ENCODE measurements at places on chromosomes 2 and 18.
A peak's percentile ranks its signal among the peaks of the same experiment; 100 is the strongest.

- DNase-seq, result no peak
Measured at GRCh38 chr2:158100411-158100810, 1.3 kb upstream of the UPP2 start.

DNA sequence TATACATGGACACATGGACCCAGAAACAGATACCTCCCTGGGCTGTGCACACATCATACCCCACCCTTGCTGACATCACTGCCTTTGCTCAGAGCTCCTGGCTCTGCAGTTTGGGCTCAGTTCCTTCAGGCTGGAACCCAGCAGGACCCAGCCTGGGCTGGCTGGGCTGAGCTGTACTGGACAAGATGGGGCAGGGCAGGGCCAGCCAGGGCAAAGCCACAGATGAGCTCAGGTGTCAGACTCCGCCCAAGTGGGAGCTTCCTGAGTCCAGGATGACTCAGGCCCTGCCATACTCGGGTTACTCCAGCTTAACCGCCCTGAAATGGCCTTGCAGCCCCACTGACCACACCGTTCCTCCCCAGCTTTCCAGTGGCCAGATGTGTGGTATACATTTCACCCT lies 284.9 kb downstream of the OSR1 start:
- DNase-seq, result peak; percentile 42

- no peak for DNase-seq
Measured at GRCh38 chr2:176461098-176461808, 192.0 kb downstream of the MTX2 start.

DNA sequence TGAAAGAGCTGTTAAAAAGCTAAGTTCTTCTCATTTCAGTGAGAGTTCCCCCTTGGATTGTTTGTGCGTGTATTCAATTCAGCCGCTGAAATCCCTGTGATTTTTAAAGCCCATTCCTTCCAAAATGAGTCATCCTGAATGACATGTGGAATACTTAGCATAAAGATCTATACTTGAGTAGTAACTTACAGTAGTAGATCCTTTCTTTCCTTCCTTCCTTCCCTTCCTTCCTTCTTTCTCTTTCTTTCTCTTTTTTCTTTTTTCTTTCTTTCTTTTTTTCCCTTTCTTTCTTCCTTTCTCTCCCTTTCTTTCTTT lies 18.2 kb upstream of the SOX11 start:
- DNase-seq, result no peak

DNA sequence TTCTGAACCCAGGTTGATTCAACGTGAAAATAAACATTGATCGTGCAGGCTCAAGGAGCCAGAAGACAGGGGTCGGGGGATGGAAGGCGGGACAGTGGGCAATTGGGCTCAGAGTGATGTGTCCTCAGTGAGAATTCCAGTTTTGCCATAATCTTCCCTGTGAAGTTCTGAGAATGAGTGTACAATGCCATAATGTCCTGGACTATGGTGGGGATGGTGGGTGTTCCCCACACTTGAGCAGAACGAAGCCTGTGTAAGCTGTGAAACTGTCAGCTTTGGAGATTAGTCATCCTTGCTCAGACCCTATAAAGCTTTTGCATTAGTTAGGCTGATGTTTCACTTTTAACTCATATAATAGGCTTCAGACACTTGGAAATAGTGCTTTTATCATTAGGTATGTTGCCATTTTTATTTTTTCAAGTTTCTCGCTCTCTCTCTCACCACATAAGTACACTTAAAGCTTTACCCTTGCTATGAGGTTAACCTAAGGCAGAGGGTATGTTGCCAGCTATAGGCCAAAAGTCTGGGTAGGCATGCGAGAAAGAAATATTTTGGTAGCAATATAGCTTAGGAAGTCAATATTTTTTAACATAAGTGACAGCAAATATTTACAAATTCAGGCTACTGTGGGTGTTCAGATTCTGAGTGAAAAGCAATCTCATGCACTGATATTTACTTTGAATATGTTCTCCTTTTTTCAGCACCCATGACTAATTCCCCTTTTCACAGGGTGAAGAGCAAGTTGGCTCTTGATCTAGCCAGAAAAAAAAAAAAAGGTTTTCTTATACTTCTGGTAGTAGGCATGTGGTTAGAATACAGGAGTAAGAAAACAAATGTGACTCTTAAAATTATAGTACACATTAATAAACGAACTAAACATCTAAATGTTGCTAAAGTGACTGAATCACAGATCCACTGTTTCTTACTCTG lies 47.2 kb downstream of the CDC42EP3 start:
- peak; percentile 38 for DNase-seq

DNA sequence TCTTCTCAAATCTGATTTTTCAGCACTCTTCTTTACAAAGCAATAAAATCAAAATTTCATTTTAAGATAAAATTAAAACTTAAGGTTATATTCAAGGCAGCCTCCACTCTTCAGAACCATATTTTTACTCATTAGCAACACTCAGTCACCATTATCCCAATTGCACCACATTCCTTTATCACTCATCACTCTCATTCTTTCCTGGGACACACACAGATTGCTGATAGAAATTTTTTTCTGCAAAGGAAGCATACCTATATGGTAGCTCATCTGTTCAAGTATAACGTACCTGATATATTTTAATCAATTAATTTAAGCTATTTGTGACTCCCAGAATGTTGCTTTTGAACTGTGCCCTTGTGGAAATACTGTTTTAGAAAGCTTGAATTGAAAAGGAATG lies 1559.3 kb upstream of the ZEB2 start:
- no peak for DNase-seq

- no peak for DNase-seq
Measured at GRCh38 chr2:104702031-104702850, 151.7 kb upstream of the POU3F3 start.

DNA sequence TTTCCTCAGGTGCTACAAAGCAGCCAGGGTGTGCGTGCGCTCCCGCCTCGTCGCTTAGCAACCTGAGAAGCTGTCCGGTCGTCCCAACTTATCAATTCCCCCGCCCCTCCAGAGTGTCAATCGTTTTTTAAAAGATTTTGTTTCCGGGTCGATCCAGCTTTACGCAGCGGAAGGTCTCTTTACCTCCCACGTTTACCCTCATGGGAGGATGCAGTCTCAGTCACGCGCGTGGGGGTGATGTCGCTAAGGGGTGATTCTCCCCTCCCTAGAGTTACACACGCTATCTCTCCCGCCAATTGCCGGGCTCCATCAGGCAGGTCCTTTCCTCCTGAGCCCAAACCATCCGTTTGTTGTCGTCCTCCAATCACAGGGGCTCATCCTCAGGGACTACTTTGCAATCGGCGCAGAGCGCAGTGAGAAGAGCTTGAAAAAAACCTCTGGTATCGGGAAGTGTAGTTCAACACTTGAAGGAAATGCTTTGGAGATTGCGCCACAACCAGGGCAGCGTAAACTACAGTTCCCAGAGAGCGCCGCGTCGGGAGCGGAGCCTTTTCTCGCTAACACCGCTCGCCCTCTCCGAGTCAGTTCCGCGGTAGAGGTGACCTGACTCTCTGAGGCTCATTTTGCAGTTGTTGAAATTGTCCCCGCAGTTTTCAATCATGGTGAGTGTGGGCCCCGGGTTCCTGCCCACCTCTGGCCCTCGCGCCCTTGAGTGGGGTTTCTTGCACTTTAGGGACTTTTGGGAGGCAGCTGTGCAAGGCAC lies at the start of the genes MDH1 and WDPCP:
TSS of gene MDH1 (plus strand) at position 579 of the 763 bp plus-strand sequence. CDS start at position 660, 81 bp downstream.
TSS of gene WDPCP (minus strand) at position 93 of the 763 bp plus-strand sequence. CDS start 206 bp downstream, outside the sequence.
- DNase-seq, result peak; percentile 100

GRCh38 chr2:39665811-39666490 lies at the start of gene TMEM178A:
Gene TMEM178A (plus strand): TSS chr2:39665917. CDS start chr2:39665975, 58 bp downstream.
- DNase-seq, result no peak

DNA sequence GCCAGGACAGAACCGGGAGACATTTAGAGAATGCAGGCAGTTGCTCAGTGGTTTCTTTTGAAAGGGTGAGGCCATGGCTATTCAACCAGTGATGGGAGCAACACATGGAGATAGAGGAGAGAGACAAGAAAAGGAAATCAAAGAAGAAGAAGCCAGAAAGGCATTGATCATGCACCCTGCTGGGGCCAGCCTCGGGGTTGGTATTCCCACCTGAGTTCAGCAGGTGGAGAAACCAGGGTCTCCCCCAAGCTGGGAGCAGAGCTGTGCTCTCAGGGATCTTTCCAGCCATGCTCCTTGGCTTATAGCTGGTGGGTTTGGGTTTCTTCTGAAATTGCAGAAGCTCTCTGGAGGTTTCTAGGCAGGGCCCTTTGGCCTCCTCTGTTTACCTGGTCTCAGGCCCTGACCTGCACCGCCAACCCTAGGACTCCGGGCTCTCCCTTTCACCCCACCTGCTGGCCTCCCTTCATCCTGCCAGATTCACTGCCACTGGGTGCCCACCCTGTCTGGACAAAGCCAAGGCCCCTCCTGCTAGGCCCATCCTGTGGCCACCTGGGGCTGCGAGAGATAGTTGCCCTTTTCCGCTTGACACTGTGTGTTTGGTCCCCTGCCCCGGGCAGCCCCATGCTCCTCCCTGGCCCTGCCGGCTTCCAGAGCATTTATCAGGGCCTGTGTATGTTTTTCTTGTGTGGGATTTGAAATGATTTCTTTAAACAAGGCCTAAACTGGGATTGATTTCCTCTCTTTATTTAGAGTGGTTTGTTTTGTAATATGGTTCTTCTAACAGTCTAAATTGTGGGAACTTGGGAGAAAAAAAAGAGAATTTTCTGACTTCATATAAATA lies 126.7 kb downstream of the DDX1 start:
- no peak for DNase-seq

DNA sequence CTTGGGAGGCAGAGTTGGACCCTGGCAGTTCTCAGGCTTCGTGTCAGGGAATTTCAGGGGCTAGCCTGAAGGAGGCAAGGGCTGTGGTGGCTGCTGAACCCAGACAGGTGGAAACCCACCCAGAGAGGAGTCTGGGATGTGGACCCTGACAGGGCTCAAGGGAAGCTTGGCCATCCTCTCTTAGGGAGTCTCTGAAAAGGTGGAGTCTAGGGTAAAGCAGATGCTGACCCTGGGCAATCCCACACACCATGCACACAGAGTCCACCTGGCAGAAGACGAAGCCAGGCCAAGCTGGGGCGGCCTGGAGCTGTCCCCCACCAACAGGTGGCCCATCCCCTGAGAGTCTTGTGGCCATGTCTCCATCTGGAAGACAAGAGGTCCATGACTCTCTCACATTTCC lies 41.2 kb upstream of the TEX51 start:
- DNase-seq, result no peak

DNA sequence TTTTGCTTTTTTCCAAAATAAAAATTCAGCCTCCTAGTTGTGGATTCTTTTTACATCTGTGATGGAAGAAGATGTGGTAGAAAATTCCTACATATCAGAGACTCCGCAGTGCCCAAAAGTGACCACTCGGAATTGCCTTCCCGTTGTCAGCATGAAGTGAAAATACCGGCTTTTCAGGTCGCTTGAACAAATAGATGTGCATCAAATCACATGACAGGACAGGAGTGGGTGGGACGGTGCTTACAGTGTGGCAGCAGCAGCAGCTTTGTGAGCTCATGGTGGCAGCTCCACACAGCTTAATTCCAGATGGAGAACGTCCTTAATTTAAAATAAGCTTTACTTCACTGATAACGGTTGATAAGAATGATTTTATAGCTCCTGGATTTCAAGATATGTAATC lies 20.3 kb downstream of the SALL3 start:
- no peak for DNase-seq

- DNase-seq, result peak; percentile 76
Measured at GRCh38 chr2:235511187-235511661, 17.4 kb downstream of the AGAP1 start.

DNA sequence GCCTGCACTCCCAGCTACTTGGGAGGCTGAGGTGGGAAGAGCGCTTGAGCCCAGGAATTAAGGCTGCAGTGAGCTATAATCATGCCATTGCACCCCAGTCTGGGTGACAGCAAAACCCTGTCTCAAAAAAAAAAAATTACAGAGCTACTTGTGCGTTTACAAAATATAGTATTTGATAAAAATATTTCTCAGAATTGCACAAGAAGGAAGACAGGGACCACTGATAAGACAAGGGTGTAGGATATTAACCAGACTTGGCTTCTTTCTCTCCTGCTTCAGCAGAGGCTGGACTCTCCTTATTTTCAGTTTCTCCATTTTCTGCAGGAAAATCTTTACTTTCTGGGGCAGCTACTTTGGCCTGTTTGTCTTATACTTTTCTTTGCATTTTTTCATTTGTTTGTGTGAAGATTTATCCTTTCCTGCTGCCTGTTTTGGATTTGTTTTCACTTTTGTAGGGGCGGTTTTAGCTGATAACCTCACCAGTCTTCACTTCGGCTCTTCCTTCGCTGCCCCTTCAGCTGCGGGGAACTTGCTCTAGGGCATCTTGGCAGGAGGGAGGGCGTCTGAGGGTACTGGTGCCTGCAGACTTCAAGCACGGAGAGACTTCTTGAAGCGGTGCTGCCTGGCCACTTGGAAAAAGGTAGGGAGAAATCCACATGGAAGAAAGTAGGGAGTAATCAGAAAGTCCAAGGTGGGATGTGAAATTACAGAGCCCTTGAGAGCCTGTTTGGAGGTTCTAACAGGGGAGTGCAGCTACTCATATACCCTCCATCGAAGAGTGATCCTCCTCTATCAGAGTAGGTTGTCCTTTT lies 14.9 kb upstream of the ZDBF2 start:
- no peak for DNase-seq

- no peak for DNase-seq
Measured at GRCh38 chr18:25327584-25327983, 24.4 kb downstream of the ZNF521 start.

- no peak for DNase-seq
Measured at GRCh38 chr2:96116424-96116878, at the start of gene ADRA2B. Gene ADRA2B (minus strand): TSS chr2:96116571. CDS start chr2:96116149, 422 bp downstream.

DNA sequence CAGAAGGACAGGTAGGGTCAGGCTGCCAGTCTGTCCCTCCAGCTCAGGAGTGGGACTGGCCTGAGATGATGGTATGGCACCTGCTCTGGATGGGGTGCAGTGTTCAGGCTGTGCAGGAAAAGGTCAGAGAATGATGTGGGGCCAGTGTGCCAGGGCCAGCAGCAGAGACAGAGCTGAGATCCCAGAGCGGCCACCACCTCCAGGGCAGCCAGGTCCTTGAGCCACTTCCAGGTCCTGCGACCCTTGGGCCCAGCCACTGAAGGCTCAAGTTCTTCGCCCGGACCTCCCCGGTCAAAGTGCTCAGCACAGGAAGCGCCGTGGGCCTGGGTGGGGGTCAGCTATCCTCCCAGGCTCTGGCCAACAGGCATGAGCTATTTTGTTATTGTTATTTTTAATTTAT lies 12.1 kb upstream of the ARMC9 start:
- no peak for DNase-seq

All from stromal cell of bone marrow (primary cell).